IMR-90 (cell line): ENCODE measurements at places on chromosomes 4 and X. TPM values are rescaled to one million over a fixed set of nuclear protein-coding genes. Genes with fewer than 3 reads are reported as not detected.
A peak's percentile ranks its signal among the peaks of the same experiment; 100 is the strongest.

DNA sequence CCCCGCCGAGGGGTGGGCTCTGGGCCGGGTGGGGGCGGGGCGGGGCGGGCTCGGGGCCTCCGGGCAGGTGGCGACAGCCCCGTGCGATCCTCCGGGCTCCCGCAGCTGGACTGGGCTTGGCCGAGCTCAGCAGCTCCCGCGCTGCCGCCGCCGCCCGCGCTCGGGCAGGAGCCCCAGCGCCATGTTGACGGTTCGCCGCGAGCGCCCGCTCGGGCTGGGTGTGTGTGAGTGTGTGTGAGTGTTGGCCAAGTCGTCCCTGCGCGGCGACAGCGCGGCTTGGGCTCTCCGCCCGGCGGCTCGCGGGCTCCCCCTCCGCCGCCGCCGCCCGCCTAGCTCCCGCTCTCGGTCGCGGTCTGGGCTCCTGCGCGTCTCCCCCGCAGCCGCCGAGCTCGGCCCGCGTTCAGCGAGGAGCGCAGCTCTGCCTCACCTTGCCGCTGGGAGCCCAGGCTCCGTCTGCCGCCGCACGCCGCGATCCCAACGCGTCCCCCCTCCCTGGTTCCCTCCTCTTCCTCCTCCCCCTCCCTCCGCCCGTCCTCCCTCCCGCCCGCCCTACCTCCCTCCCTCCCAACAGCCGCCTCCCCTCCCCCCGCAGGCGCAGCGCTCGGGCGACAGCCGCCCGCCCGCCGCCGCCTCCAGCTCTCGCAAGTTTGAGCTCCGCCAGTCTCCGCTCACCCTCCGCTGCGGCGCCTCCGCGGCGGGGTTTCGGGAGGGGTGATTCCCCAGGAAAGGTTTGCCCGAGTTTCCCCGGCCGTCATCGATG, at the start of gene BCOR:
Gene BCOR (minus strand): TSS at position 455 of the 760 bp plus-strand sequence. CDS start 20,029 bp downstream, outside the sequence.
- H3K4me1 ChIP-seq: peaks cover 3% of the 10 kb centered on the region
- H3K27me3 ChIP-seq: no peaks in the 10 kb centered on the region; the same call in 1 of the 2 replicates
- peak within 1 kb of the TSS; percentile 66 for H3K27ac ChIP-seq
- no peaks in the 10 kb centered on the region for H3K36me3 ChIP-seq
- DNase-seq: peak; percentile 58
- H3K4me3 ChIP-seq: peak within 1 kb of the TSS; percentile 86

Gene DMP1
- not detected in 2 replicates for total RNA-seq

DNA sequence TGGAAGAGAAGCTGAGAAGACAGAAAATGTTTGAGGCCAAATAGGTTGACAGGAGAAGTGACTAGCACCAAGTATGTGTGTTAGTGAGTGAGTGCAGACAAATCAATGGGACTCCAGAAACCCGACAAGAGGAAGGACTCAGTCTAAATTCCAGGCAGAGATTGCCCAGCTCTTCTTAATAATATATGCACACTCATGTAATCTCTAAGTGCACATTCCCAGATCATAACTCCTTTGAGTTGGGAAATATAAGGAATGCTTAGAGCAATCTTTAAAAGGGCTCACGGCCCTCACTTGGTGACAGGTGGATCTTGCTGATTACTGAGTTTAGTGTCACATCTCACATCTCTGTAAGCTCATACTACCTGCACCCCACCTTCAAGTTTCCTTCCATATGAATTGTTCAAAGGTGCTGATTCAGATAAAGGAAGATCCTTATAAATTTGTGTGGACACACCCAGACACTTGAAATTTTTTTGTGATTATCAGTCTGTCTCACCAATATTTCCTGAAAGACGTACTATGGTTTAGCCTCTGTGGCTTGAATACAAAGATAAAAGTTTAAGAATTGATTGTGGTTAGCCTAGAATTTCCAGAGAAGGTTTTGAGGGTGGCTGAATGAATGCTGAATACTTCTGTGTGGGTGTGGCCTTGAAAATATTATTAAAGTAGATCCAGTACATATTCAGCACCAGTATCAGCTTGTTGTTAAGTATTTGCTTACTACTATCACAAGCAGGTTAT, 205.1 kb upstream of the UGT8 start:
- no peak overlapping the region for H3K27ac ChIP-seq
- H3K36me3 ChIP-seq: no peaks in the 10 kb centered on the region
- H3K4me3 ChIP-seq: no peak overlapping the region
- peaks cover 24% of the 10 kb centered on the region for H3K27me3 ChIP-seq
- no peaks in the 10 kb centered on the region for H3K4me1 ChIP-seq
- no peak for DNase-seq

GRCh38 chr4:137703195-137703594, 170.9 kb upstream of the PCDH18 start:
- H3K36me3 ChIP-seq: no peaks in the 10 kb centered on the region
- no peaks in the 10 kb centered on the region for H3K27me3 ChIP-seq
- no peak for DNase-seq
- H3K4me1 ChIP-seq: peaks cover 17% of the 10 kb centered on the region
- H3K27ac ChIP-seq: peak overlapping the region; percentile 78; the same call in 1 of the 2 replicates
- H3K4me3 ChIP-seq: no peak overlapping the region

Gene ALAS2
- total RNA-seq: not detected in 2 replicates

DNA sequence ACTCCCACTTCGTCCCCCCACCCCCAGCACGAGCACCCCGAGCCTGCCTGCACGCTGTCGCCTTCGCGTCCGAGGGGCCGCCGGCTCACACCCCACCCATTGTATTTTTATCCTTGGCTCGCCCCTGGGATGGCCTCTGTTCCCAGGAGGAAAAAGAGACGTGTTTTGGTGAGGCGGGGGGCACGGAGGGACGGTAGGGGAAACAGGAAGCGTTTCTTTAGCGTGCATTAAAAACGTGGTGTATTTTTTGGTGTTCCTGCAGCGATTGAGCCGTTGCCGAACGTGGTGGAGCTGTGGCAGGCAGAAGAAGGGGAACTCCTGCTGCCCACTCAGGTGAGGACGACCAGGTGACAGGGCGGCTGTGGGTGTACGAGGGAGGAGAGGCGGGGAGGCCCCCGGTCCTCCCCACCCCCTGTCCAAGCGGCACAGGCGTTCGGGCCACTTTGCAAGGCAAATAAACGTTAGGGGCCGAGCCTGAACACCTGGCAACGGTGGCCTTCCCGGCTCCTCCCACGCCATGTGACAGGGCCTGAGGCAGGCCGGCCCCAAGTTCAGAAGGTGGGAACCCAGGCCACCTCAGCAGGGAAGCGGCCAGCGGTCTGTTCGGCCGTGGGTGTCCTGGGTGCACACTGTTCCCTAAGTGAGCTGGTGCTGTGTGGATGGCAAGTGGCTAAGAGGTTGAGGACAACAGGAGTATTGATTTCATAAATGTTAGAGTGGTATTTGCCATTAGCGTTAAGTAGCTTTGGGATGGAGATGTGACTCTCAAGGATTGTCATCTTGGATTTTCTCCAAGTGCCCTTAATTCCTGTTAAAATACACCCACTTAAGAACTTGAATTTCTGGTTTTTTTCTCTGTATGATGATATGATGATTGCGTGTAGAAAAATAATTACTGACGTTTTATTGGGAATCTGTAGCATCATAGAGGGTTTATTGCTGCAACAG, 1.1 kb downstream of the TMEM131L start:
- peak overlapping the region; percentile 28; the same call in 1 of the 2 replicates for H3K27ac ChIP-seq
- peaks cover 2% of the 10 kb centered on the region; the same call in 1 of the 2 replicates for H3K4me1 ChIP-seq
- H3K4me3 ChIP-seq: peak overlapping the region; percentile 96

DNA sequence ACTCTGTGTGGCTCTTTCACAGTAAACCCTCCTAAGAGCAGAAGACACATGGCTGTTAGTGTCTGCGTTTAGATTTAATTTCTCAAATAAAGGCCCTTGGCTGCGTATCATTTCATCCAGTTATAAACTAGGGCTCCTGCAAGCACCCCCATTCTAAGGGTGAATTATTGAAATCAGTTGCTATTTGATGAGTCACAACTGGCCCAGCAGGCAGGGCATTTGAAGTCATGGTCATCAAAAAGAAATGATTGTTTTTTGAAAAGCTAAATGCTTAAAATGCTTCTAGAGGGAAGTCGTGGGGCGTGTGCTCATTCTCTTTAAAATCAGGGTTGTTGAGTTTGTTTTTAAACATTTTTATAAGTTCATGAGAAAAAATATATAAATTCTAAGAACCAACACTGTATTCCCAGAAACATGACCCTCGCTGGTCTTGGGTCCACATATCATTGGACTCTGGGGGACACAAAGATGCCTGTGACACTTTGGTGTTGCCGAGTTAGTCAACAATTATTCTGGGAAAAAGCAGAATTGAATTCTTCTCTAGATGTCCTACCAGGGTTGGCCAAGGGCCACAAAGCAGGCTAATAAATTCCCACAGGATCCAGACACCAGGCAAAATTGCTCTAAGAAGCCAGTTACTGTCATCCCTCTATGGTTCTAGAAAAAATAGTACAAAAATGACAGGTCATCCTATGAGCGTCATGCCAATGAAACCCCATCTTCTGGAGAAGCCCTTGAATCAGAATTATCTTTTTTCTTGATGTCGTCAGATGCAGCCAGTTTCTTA, 99.5 kb upstream of the MYOZ2 start:
- H3K36me3 ChIP-seq: peaks cover 2% of the 10 kb centered on the region; the same call in 1 of the 2 replicates
- peaks cover 20% of the 10 kb centered on the region for H3K4me1 ChIP-seq
- H3K27me3 ChIP-seq: no peaks in the 10 kb centered on the region
- no peak overlapping the region for H3K4me3 ChIP-seq
- DNase-seq: peak; percentile 51

Gene GAGE1
- not detected in 2 replicates for total RNA-seq

DNA sequence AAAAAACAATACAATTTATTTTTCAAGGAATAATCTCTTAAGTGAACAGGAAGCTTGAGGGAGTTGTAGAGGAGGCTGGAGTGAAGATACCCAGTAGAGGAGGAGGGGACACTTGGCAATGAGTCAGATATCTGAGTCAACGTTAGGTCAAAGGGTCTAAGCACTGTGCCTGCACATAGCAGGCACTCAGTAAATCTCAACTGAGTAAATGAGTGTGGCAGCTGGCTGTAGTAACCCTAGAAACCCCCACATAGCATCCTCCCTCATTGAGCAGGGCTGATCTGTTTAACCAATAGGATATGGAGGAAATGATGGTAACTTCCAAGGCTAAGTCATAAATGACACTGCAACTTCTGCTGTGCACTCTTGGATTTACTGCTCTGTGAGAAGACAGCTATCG, 186.0 kb upstream of the FAM241A start:
- no peak overlapping the region for H3K27ac ChIP-seq
- no peaks in the 10 kb centered on the region for H3K36me3 ChIP-seq
- no peaks in the 10 kb centered on the region for H3K4me1 ChIP-seq

DNA sequence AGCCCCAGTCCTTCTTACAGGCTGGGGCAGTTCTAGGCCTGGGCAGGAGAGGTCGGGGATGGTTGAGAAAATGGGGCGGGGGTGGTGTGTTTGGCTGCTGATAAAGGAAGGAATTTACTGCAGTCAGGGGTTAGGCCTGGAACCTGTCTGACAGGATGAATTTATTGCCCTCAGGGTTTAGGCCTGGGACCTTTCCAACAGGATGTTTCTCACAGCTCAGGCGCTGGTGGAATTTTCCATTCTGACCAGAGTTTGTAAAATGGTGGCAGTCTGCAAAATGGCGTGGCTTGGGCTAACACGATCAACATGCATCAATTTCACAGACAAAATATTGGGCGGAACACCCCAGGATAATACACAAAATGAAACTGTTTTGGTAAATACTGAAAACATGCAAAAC, 83.5 kb upstream of the SPIN4 start:
- H3K36me3 ChIP-seq: no peaks in the 10 kb centered on the region
- DNase-seq: peak; percentile 22
- no peak overlapping the region for H3K4me3 ChIP-seq
- H3K4me1 ChIP-seq: no peaks in the 10 kb centered on the region

DNA sequence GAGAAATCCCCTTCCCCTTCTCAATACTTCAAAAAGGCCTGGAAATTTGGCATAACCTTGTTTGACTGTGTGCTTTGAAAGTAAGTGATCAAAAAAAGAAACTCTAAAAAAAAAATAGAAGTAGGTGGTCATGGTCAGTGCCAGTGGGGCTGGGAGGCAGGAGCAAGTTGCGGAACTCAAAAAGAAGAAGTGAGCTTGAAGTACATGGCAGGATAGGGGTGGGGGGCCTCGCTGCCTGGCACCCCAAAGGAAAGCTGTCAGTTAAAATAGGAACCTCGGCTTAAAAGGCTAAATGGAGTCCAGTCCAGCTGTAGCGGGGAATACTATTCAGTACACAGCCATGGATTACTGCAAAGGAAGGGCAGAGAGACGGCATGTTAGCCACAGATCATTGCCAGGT, 12.2 kb upstream of the NKRF start:
- no peaks in the 10 kb centered on the region for H3K36me3 ChIP-seq
- no peak overlapping the region for H3K4me3 ChIP-seq
- no peak overlapping the region for H3K27ac ChIP-seq
- no peak for DNase-seq

GRCh38 chr4:189202182-189202868, 738.3 kb upstream of the FRG1 start:
- H3K27ac ChIP-seq: peak overlapping the region; percentile 96
- peak overlapping the region; percentile 37; the same call in 1 of the 2 replicates for H3K4me3 ChIP-seq
- no peaks in the 10 kb centered on the region for H3K36me3 ChIP-seq

DNA sequence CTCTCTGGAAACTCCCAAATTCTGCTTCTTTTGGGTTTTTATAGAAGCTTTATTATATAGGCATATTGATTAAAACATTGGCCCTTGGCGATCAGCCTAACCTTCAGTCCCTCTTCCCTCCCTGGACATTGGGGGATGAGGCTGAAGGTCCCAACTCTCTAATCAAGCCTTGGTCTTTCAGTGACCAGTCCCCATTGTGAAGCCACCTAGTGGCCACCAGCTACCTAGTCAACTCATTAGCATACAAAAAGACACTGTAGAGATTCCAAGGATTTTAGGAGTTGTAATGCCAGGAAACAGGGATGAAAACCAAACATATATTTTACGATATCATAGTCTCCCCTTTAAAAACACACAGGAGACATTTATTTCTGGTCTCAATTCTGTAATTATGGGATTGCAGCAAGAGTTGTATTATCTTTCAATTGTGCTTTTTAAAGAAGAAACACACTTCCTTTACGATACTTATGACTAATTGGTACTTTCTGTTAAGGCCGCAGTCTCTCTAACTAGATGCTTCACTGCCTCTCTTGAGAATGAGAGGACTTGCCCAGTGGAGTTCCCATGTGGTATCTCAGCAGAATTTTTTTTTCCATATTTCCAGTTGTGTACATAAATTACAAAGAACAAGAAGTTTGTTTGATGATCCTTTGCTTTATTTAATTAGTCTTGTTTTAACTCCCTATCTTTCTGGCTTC, 58.2 kb downstream of the WDR17 start:
- no peak for DNase-seq
- no peaks in the 10 kb centered on the region for H3K4me1 ChIP-seq
- H3K27me3 ChIP-seq: no peaks in the 10 kb centered on the region
- no peak overlapping the region for H3K4me3 ChIP-seq
- no peak overlapping the region for H3K27ac ChIP-seq
- no peaks in the 10 kb centered on the region for H3K36me3 ChIP-seq

- no peaks in the 10 kb centered on the region; the same call in 1 of the 2 replicates for H3K27me3 ChIP-seq
- no peak overlapping the region for H3K27ac ChIP-seq
- H3K4me1 ChIP-seq: peaks cover 3% of the 10 kb centered on the region; the same call in 1 of the 2 replicates
- no peak overlapping the region for H3K4me3 ChIP-seq
- peaks cover 3% of the 10 kb centered on the region; the same call in 1 of the 2 replicates for H3K36me3 ChIP-seq
These were observed 120.4 kb downstream of the NSUN7 start for GRCh38 chr4:40870150-40870549.
